ENCODE measurements at places on chromosomes 11 and 22.

DNA sequence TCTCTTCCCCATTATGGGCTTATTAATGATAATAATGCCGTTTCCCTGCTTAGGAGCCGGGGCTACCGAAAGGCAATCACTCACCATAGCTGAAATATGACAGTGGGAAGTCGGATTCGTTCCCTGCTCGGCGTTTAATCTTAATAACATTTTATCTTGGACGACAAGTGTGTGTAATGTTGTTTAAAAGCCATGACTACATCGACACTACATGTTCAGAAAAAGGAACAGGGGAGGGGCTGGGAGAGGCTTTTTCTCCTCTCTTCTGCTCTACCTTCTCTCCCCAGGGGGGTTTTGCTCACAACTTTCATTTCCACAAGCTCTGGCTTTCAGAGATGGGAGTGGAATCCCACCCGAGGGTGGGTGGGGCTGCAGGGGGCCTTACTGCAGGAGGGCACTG, 105.5 kb downstream of the DSCAML1 start:
- no peak for DNase-seq

- no peak for DNase-seq
Measured at GRCh38 chr22:46007003-46007847, 30.3 kb upstream of the WNT7B start.

GRCh38 chr11:41267451-41267850, 192.0 kb downstream of the LRRC4C start:
- DNase-seq: no peak

- no peak for DNase-seq
Measured at GRCh38 chr11:9855579-9856287, 191.9 kb downstream of the SWAP70 start.
